ENCODE measurements at places on chromosomes 1 and 21.

DNA sequence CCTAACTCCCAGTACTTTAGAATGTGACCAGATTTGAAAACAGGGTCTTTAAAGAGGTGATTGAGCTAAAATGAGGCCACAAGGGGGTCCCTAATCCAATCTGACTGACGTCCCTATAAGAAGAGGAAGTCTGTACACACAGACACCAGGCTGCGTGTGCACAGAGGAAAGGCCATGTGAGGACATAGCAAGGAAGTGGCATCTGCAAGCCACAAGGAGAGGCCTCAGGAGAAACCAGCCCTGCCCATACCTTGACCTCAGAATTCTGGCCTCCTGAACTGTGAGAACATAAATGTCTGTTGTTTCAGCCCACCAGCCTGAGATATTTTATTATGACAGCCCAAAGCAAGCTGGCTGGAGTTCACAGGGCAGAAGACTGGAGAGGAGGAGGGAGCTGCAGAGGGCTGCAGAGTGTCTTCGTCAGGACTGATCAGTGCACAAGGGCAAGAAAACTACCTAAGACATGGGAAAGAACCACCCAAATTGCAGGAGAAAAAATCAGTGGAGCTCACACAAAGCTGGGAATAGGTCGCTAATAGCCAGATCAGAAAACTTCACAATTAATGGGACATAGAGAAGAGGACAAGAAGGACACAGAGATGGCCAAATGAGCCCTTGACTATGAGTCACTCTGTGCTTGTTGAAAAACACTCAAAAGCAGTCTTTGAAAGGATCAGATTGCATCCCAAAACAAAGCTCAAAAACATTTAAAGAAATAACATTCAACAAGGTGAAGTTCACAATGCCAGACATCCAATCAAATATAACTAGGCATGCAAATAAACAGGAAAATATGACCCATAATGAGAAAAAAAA is 14.1 kb upstream of the WNT9A start:
- DNase-seq, result no peak

DNA sequence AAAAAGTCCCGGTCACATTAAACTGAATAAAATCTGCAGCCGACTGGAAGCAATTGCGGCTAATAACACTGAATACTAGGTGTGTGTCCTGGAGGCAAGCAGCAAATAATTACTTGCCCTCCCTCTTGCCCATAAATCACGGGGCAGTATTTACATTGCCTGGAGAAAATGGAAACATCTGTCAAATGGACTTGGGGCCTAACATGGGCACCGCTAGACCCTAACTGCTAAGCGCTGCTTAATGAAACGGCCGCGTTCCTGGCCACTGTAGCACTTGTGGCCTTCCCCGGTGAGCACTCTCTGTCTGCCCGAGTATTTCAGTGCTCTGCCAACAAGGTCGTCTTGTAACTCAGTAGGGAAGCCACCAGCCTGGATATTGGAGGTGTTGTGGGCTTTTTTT is 23.9 kb upstream of the KNCN start:
- DNase-seq, result no peak

- no peak for DNase-seq
Measured at GRCh38 chr1:75392278-75392677, 218.6 kb downstream of the SLC44A5 start.

DNA sequence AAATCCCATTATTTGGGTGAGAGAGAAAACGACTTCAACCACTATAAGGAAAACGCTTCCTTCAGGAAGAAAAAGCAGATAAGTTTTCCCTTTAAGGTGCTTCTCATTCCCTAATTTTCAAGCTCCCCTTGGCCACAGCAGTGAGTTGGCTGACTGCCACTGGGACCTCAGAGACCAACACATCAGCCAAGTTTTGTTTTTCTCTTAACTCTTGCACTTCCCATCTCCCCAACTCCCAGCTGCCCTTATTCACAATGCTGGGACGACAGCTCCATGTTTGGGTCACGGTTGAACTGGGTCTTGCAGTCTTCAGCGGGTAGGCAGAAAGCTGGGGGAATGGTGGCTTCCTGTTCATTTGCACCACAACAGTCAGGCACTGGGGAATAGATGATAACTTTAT is 18.9 kb downstream of the SGIP1 start:
- no peak for DNase-seq

- no peak for DNase-seq
Measured at GRCh38 chr1:68442822-68443556, 6.8 kb downstream of the RPE65 start.

GRCh38 chr1:3481836-3482375 is 27.4 kb downstream of the ARHGEF16 start:
- DNase-seq, result no peak
